ENCODE measurements at places on chromosomes 13 and 19. TPM values are rescaled to one million over a fixed set of nuclear protein-coding genes. Genes with fewer than 3 reads are reported as not detected.

- DNase-seq: peak; percentile 69
These were observed 26.3 kb downstream of the ZNF844 start for GRCh38 chr19:12090807-12091206.

DNA sequence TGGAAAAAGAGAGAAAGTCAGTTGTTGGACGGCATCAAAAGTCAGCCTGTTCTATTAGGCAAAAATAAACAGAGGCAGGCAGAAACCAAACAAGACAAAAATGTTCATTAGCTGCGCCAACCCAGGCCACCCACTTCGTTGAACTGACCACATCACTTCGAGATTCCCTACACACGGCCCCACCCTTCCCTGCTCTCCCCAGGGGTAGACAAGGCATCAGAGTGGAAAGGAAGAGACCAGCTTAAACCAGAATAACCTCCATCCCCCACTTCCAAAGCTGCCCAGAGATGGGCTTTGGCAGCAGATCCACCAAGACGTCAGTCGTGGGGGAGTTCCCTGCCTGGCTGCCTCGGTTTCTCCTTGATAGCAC, 204.6 kb upstream of the TSHZ3 start:
- DNase-seq: peak; percentile 57

- DNase-seq: peak; percentile 80
These were observed 33.3 kb upstream of the MICU2 start for GRCh38 chr13:21637296-21637695.

DNA sequence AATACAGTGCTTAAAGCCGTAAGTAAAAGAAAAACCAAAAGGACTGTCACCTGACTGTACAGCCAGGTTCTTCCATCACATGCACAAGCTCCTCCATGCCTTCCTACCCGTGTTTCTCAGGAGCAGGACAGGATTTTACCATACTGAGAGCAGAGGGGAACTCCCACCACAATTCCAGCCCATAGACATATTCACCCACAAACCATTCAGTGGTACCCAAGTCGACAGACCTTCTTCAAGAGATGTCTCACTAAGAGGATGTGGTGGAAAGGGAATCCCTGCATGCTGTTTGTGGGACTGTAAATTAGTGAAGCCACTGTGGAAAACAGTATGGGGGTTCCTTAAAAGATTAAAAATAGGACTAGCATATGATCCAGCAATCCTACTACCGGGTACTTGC, 66.9 kb upstream of the DOCK9 start:
- DNase-seq: no peak

- DNase-seq: no peak
These were observed 30.3 kb upstream of the CEACAM4 start for GRCh38 chr19:41657157-41657556.

GRCh38 chr13:65064967-65065366, 2165.2 kb downstream of the PCDH9 start:
- DNase-seq: no peak

- no peak for DNase-seq
These were observed 436.4 kb downstream of the SLITRK5 start for GRCh38 chr13:88107570-88107969.

- DNase-seq: no peak
These were observed 59.7 kb downstream of the DLEU7 start for GRCh38 chr13:50783717-50784290.

DNA sequence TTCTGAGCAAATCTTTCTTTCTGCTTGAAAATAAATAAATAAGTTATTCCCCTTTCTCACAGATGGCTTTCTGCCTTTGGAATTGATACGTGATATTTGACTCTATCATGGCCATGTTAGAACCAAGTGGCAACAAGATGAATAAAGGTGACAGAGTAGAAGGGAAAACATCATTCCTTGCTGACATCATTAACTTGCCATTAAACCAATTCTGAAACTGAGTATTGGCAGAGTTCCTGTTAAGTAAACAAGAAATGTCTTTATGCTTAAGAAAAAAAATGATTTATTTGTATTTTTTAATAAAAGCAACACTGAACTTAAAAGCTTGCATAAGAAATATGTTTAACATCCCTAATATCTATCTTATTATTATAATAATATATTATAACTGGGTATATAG, 828.1 kb downstream of the PCDH9 start:
- no peak for DNase-seq

DNA sequence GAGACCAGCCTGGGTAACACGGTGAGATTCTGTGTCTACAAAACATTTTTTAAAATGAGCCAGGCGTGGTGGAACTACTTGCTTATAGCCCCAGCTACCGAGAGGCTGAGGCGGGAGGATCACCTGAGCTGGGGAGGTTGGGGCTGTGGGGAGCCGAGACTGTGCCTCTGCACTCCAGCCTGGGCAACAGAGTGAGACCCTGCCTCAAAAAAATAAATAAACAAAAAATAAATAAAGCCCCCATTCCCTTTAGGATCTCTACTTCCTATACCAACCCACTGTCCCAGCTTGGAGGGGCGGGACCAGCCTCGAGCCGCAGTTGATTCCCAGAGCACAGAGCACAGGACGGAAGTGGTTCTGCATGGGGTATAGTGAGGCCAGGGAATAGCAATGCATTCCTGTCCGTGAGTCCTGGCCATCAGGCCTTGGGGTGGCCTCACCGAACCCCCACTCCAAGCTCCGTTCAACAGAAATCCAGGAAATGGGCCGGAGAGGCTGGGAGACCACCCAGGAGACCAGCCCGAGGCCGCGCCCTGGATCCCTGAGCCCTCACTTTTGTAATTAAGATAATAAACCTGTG, 4.9 kb upstream of the PTBP1 start:
- no peak for DNase-seq

DNA sequence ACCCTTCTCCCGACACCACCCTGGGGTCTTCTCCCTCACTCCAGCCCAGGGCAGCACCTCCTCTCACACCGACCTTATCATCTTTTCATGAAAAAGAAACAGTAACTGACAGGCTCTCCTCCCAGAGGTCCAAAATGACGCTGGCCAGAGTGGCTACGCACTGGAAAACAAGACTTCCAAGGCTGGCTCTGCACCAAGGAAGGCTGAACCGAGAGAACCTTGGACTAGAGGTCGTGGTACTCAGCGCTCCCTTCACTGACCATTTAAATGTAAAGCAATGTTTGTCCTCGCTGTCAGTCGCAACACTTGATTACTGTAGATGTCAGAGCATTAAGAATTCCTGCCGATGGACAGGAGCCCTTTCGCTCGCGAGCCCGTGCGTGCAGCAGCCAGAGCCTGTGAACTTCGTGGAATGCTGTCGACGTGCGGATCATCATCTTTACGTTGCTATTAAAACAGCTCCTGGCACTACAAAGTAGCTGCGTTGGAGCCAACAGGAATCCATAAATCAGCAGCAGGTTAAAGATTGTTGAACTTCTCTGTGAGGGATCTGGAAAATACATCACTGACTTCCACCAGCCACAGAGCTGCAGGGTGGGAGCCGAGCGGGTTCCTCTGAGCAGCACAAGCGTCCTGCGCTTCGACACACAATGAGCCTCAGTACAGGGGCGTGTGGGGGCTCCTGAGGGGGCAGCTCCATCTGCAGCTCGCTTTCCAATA, 125.5 kb upstream of the MCF2L start:
- DNase-seq: no peak

SHISA7 gene
- not detected for total RNA-seq

- DNase-seq: no peak
These were observed 254.3 kb upstream of the PRR20A start for GRCh38 chr13:56886398-56886797.

DNA sequence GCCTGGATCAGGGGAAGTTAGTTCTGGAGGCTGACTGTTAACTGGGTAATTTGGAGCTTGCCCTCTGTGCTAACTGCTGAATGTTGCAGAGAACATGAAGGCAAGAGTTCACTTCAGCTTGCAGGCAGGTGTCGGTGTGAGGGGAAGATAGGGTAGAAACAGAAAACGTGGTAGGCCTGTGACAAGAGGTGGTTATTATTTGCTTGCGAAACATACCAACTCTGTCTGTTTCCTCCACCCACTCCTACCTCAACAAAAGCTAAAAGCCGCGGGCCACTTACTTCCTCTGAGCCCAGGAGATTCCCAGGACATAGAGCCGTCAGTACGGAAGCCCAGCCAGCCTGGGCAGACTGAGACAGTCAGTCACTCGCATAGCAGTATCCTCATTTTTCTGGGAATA, 119.2 kb upstream of the ABCC4 start:
- DNase-seq: no peak

- DNase-seq: no peak
These were observed 4.8 kb downstream of the MEGF8 start for GRCh38 chr19:42330241-42330711.

- DNase-seq: no peak
These were observed 15.3 kb downstream of the TTYH1 start for GRCh38 chr19:54430306-54431254.

KLK11 gene
- total RNA-seq: 1.0 TPM

WDR62 gene
- total RNA-seq: 1.6 TPM

DNA sequence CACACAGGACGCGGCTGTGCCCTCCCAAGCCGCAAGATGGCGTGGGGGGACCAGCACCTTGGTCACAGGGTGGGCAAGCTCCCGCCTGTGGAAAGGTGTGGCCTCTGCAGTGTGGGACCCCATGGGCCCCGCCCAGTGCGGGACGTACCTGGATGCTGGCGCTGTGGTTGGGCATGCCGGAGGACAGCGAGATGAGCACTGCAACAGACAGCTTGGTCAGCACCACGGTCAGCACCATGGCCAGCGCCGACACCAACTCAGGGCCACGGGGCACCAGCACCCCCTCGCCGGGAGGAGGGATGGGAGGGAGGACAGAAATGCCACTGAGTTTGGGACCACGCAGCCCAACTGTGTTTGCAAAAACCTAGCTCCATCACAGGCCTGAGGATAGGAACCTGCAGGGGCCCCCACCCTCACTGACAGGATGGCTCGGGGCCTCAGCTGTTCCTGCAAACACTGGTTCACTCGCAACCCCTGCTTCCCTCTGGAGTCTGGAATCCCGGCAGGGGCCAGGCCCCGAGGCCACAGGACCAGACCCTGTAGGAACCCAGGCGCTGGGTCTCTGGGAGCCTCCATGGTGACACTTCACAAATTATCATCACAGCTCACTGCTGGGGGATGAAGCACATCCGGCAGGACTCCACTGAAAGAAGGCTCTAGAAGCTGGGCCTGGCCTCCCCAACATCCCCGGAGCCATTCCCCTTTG, 27.1 kb downstream of the IZUMO4 start:
- DNase-seq: no peak

PSG1 gene
- total RNA-seq: not detected

- DNase-seq: no peak
These were observed 12.9 kb upstream of the RFXAP start for GRCh38 chr13:36806102-36806501.

SOX1 gene
- not detected for total RNA-seq

ZGLP1 gene
- 6.3 TPM for total RNA-seq

ERCC2 gene
- 26.1 TPM for total RNA-seq

SCEL gene
- total RNA-seq: not detected

DNA sequence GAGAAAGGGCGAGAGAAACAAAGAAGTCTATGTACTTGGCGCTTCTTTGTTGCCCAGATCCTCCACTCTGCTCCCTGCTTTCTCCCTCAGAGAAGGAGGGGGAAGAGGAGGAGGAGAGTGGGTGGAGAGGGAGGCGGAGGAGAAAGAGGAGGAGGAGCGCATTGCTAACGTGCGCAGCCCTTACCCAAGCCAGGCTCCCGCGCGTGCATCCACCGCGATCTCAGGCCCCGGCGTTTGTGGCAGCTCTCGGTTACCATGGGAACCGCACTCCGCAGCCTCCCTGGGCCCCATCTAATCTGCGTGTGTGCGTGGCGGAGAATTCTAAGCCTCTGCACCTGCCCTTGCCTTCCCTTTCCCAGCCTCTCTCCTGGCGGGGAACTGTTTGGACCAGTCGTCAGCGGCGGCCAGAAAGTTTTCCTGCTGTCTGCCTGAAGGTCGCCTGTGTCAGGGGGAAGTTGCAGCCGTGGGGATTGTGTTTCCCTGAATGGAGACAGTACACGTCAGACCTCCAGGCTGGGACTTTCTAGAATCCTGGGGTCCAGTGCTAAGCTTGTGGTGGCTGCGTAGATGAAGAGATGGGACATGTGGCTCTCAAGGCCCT, at the start of gene ERICH6B:
Gene ERICH6B, minus strand, starts transcription at position 239 of the 601 bp plus-strand sequence. CDS start 18,734 bp downstream, outside the sequence.
- no peak for DNase-seq

DNA sequence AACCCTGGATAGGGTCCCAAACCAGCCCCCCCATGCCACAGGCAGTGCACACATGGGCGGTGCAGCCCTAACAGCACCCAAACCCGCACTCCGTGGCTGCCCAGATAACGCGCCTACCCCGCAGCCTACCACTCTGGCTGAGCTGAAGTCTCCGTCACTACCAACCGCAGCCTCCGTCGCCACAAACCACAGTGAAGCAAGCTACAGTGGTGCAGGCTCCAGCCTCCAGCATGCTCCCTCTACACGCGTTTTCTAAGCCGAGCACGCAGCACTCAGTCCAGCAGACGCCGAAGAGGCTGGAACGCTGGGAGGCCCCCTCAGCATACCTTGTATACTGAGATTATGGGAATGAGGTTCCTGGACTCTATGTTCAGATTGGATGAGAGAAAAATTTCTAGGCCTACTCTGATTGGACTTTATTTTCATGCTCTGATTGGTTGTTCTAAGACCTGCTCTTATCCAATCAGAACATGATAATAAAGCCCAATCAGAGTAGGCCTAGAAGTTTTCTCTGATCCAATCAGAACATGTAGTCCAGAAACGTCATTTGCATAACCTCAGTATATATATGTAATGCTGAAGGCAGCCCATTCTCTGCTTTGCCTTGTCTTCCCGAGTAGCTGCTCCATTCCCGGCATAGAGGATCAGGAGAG, 56.7 kb upstream of the C1QTNF9B start:
- DNase-seq: no peak

KIR2DL1 gene
- not detected for total RNA-seq

All from ureter (tissue), 1 donor.